ENCODE measurements at places on chromosomes 5 and 9.

- DNase-seq = no peak
Measured at GRCh38 chr5:14227513-14227912, 84.4 kb downstream of the TRIO start.

DNA sequence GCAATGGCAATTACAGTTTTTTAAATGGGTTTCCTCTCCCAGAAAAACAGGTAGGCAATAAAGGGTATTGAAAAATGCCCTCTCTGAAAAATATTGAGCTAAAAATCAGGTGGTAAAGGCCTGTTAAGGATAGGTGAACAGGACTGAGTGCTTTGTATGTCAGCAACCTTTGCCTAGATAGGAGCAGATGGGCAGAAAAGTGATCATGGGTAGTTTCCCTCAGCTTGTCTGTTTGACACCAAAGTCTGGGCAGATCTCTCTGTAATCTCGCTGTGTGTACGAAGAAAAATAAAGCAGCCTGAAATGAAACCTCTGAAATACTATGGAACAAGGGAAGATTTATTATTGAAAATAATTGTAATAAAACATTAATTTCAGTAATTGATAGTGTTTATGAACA lies 15.8 kb downstream of the RNF180 start:
- no peak for DNase-seq

DNA sequence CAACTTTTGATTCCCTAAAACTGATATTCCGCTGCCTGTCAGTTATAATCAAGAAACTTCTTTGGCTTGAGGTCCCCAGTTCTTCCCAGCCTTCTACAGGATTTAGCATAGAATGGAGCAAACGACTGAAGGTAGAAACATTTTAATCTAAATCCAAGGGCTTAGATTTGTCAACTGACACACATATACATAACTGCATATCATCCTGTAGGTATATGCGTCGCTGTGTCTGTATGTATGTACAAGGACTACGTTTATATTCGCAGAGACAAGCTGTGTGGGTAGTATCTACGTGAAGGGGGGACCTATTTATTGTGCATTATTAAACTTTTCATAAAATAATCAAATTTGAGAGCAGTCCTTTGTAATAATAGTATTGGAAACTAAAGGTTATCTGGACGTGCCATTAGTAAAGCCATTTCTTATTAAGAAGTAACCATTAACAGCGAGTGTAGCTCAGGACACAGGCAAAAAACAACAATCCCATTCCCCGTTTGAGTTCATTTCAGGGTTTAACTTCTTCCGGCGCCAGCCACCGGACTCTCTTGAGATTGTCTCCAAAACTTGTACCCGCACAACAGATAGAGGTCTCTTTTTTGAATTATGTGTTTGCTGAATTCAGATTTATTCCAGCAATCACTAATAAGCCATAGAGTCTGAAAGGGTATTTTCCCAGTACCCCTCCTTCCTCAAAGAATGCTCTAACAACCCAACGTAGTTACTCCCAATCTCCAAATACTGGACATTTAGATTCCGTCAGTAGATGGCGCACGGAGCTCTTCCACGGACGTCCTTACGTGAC lies 2.1 kb upstream of the MLLT3 start:
- DNase-seq = peak; percentile 12

DNA sequence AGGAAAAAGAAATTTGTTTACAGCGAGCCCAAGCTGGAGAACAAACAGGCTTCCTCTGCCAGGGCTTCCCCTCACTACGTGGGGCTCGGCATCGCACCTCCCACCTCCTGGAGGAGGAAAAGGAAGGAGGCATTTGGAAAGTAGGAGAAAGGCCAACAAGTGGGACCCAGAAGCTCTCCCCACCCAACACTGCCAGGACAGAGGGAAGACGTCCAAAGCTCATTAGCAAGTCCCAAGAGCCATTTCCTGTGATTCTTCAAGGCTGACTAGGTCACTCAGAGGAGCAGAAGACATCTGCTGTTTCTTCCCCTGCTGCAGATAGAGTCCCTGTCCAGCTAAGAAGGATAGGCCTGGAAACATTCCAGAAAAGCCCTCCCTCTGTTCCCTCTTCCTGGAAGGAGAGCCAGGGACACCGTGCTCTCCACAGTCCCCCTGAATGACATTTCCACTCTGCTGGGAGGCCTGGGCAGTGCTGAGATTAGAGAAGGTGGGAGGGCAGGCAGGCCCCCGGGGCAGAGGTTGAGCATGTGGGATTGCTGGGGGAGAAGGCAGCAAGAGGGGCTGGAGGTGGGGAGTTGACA lies 57.0 kb upstream of the NEURL1B start:
- no peak for DNase-seq

DNA sequence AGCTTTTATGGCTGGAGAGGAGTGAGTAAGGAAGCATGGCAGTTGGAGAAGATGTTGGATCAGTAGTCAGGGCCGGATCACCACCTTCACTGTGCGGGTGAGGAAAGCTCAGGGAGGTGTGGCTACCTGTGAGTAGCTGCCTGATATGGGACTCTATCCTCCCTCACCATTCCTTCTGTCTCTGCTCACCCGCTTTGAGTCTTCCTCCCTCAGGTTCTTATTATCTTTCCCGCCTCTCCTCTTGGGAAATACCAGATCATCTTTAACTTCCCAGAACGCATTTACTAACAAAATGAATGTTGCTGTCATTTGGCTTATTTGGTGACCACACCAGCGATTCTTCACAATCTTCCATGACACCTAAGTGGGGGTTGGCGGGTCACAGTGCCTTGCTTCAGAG lies 140.7 kb upstream of the GPR151 start:
- no peak for DNase-seq
